Tibial nerve (tissue), 4 donors: ENCODE measurements at places on chromosomes 7 and 10. TPM values are rescaled to one million over a fixed set of nuclear protein-coding genes. Genes with fewer than 3 reads are reported as not detected.

Gene SPDYE5
- total RNA-seq, result not detected

Gene ATOH7
- total RNA-seq, result not detected

Gene SLC39A12
- total RNA-seq, result not detected

Gene MBL2
- total RNA-seq, result not detected

Gene PHTF2
- total RNA-seq, result 13.7 TPM

Gene RBM17
- total RNA-seq, result 108 TPM

Gene SLC16A12
- 45.4 TPM for total RNA-seq

Gene OR6B1
- not detected for total RNA-seq

Gene CRPPA
- total RNA-seq, result 3.9 TPM

Gene GTF2IRD2
- total RNA-seq, result 35.3 TPM

Gene KLF14
- 1.5 TPM for total RNA-seq

Gene GPR146
- total RNA-seq, result 27.8 TPM

Gene CYP3A7
- total RNA-seq, result not detected

Gene FGL2
- 150 TPM for total RNA-seq

Gene CTTNBP2
- 12.9 TPM for total RNA-seq

DNA sequence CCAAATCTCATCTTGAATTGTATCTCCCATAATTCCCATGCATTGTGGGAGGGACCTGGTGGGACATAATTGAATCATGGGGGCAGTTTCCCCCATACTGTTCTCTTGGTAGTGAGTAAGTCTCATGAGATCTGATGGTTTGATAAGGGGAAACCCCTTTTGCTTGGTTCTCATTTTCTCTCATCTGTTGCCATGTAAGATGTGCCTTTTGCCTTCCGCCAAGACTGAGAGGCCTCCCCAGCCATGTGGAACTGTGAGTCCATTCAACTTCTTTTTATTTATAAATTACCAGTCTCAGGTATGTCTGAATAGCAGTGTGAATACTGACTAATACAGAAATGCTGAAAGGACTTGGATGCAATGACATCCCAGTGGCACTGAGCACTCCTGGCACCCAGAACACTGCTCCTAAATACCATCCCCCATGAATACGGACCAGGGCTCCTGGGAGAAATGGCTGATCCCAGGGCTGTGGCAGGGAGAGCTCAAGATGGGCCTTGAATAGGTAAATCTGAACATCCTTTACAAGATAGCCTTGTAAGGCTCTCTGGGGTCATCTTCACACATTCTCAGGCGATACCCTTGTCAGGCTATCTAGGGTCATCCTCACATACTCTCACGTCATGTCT lies 19.4 kb downstream of the ZFAND2A start:
- DNase-seq, result no peak

- DNase-seq, result peak; percentile 30
Measured at GRCh38 chr7:22589641-22590201, 89.7 kb upstream of the STEAP1B start.

- no peak for DNase-seq
Measured at GRCh38 chr7:33719059-33719581, 186.2 kb upstream of the BMPER start.

GRCh38 chr7:20438694-20439376 lies 108.1 kb downstream of the ITGB8 start:
- DNase-seq, result no peak

- no peak for DNase-seq
Measured at GRCh38 chr7:151077705-151078232, 2.8 kb downstream of the FASTK start.

DNA sequence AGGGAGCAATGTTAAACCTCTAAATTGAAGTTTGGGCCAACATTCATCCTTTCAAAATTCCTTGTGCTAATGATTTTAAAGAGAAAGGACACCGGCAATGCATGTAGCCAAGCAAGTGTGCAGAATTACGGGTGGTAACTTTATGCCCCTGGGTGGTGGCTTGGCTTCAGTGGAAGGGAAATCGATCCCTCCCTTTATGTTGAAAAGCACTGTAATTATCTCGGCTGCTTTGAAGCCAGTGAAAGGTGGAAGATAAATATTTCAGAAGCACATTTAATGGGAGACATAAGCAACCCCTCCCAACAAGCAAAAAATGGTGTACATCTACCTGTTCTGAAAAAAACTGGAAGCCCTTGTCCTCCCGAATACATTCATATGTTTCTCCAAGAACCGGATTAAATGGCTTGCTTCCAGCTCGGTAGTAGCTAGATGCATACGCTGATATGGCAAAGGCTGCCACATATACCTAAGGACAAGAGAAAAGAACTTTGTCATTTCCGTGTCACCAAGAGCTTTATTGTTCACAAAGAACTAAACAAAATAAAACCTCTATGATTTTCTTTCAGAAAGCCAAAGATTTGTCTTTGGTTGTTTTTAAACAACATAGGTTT lies 73.3 kb upstream of the GSDME start:
- DNase-seq, result no peak

DNA sequence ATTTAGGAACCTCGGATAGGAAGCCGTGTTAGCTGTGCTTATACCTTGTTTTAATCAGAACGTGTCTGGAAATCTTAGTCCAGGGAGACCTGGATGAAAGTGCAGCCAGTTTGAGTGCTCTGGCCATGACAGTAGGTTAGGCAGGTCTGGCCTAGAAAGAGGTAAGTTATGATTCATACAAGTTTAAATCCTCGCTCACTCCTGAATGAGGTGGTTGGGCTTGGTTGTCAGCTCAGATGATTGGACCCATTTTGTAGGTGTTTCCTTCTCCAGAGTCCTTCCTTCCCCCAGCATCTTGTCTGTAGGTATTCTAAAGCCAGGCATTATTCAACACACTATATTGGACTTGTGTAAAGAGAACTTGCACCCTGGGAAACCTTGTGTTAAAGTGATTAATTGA lies 561.9 kb upstream of the GALNT17 start:
- no peak for DNase-seq

DNA sequence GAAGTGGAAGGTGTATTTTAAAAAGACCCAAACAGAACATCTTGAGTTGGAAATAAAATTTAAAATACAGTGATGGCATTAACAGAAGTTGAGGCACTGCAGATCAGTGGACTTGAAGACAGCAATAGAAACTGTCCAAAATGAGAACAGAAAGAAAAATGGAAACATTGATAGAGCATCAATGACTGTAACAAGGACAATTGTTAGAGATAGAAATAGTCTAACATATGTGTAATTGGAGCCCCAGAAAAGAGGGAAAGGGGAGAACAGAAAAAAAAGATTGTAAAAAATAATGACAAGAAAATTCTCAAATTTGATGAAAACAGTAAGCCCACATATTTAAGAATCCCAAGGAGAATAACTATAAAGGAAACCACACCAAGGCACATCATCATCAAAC lies 29.4 kb downstream of the VKORC1L1 start:
- no peak for DNase-seq

GRCh38 chr10:105834261-105835059 lies 1193.4 kb downstream of the SORCS3 start:
- no peak for DNase-seq

- no peak for DNase-seq
Measured at GRCh38 chr7:133751079-133751478, 376.1 kb upstream of the LRGUK start.

- no peak for DNase-seq
Measured at GRCh38 chr7:156473476-156474240, 166.9 kb upstream of the RNF32 start.

DNA sequence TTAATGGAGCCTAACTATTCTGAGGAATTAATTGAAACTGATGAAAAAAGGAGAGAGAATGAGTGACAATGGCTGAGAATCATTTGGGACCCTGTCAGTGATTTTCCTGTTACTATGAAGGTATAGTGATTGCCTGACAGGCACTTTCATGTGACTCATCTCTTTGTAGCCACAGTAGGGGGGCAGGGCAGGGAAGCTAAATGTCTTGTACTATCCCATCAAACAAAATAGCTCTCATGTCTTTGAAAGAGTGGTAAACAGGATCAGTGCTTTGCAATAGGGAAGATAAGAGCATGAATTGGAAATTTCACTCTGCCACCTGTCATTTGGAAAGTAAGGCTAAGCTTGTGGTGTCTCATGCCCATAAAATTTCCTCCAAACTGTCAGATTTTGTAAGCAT lies 94.5 kb upstream of the GSDME start:
- no peak for DNase-seq

GRCh38 chr7:3370068-3370830 lies 69.2 kb downstream of the SDK1 start:
- no peak for DNase-seq

- DNase-seq, result no peak
Measured at GRCh38 chr10:58836991-58837575, 324.4 kb downstream of the BICC1 start.

DNA sequence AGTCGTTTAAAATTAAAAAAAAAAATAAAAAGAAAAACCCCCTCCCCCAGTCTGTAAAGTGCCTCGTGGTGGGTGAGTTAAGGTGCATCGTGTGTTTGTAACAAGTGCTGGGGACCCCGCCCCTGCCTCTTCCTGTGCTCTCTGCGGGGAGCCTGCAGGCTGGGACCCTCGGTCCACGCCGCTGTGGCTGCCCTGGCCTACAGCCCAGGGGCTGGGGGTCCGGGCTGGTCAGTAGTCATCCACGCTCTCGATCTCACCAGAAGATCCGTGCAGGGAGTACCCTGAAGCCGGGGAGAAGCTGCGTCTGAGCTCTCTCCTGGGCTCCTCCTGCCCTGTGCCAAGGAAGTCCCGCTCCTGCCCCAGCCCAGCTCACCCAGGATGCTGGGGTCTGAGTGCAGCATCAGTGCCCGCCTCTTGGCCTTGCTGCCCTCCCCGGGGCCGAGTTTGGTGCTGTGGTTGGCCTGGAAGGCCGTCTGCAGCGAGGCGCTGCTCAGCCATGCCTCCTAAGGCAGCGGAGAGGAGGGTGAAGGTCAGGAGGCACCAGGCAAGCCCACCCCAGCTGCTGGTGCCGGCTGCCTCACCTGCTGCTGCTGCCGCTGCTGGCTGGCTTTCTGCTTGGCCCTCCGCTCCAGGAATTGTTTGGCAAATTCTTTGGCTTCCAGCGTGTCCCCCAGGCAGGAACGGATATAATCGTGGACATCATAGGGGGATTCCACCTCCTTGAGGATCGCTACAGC lies 8.1 kb downstream of the GNB2 start:
- no peak for DNase-seq

- no peak for DNase-seq
Measured at GRCh38 chr7:132177708-132178401, 398.4 kb downstream of the PLXNA4 start.

DNA sequence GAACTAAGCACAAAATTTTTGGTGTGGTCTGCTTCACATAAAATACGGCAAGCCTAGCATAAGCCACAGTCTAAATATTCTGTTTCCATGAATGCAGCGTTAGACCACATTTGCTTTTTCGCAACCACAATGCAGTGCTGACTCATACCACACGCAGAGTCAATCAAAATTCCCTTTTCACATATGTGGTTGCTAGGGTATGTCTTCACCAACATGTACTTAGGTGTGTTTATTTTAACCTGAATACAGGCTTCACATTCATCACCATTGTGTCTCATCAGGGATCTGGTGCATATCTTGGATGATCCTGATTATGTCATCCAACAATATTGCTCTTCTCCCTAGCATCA lies 90.8 kb downstream of the CHN2 start:
- no peak for DNase-seq

DNA sequence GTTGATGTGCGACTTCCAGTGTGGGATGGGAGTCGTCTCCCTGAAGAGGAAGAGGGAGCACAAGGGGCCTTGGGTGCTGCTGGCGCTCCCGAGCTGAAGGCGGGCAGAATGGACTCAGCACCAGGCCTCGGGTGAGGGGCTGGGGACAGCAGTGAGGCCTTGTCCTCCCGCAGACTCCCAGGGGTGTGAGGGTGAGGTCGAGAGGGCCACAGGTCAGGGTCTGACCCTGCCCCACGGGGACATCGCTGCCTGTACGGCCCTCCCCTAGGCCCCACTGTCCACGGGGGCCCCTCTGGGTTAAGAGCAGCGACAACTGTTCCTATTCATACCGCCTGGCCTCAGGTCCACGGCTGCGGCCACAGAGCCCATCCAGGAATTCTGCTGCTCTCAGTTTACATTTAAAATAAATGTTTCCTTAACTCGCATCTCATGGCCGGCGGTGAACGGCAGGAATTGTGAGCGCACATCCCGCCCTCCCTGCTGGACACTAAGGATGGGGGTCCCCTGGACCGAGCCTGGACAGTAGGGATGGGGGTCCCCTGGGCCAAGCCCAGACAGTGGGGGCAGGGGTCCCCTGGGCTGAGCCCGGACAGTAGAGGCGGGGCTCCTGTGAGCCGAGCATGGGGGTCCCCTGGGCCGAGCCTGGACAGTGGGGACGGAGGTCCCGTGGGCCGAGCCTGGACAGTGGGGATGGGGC lies 61.7 kb downstream of the PDGFA start:
- DNase-seq, result no peak

- no peak for DNase-seq
Measured at GRCh38 chr7:137142376-137142775, 201.2 kb downstream of the PTN start.

DNA sequence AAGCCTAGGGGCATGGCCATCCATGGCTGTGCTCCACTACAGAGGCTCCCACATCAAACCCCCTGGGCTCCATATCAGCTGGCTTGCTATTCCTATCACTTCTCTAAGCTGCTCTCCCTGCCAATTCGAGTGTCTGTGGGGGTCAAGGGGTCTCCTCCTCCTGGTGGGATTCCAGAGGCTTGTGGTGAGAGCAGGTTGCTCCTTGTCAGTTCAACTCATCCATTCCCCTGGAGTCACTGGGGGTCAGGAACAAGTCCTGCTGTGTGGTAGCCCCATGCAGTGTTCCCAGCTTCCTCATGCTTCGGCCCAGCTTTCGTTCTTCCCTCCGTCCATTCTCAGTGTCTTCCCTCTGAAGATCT lies 86.6 kb upstream of the UNC5B start:
- no peak for DNase-seq

- no peak for DNase-seq
Measured at GRCh38 chr10:124732931-124733570, 11.1 kb downstream of the FAM53B start.

- no peak for DNase-seq
Measured at GRCh38 chr7:116548506-116548905, 23.7 kb downstream of the CAV1 start.

GRCh38 chr10:18229826-18230225 lies 89.6 kb downstream of the CACNB2 start:
- DNase-seq, result no peak

DNA sequence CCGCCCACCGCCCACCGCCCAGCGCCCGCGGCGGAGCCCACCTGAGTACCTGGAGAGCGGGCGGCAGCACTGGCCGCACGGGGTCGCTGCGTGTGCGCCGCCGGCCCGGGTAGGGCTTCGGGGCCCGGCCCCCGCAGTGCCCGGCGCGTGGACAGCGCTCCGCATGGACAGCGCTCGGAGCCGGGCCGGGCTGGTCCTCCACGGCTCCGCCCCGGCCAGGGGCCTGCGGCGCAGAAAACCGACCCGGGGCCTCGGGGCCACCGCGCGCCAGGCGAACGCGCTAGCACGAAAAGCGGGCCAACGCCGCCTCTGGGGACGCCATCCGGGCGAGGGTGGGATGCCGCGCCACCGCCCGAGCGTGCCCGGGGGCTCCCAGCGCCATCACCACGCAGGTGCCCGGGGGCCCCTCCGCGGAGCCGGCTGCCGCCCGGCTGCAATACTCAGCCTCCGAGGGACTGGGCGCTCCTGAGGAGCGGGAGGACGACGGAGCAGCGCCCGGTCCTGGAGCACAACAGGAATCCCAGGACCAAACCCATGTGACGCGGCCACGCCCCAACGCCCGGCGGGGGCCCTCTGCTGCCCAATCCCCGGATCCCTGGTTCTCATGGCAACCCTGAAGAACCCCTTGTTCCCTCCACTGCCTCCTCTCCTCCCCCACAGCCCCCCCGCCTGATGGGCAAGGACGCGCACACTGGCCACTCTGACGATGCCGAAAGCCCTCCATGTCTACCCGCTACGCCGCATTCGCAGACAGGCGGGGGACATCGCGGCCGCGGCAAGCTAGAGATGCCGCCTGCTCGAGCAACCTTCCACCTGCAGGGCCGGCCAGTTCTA lies at the start of gene GRB10:
Gene GRB10, minus strand, starts transcription at position 522 of the 834 bp plus-strand sequence. CDS start 50,574 bp downstream, outside the sequence.
- DNase-seq, result no peak

- DNase-seq, result no peak
Measured at GRCh38 chr7:104791080-104791479, 222.9 kb upstream of the KMT2E start.
